Breast epithelium (tissue), 4 donors: ENCODE measurements at places on chromosomes 7 and 10. TPM values are rescaled to one million over a fixed set of nuclear protein-coding genes. Genes with fewer than 3 reads are reported as not detected.

The KCNIP2 gene
- 20.6 TPM for total RNA-seq

The FEZF1 gene
- not detected for total RNA-seq

The HMX3 gene
- total RNA-seq: not detected

The MRPL43 gene
- 104 TPM for total RNA-seq

The ELOVL3 gene
- total RNA-seq: 2.2 TPM
